CD8-positive, alpha-beta T cell (primary cell): ENCODE measurements at places on chromosomes 5 and 9.

- DNase-seq = no peak
Measured at GRCh38 chr5:1378096-1378495, 33.2 kb upstream of the CLPTM1L start.

GRCh38 chr5:82022499-82022898 lies 50.7 kb downstream of the ATG10 start:
- no peak for DNase-seq

DNA sequence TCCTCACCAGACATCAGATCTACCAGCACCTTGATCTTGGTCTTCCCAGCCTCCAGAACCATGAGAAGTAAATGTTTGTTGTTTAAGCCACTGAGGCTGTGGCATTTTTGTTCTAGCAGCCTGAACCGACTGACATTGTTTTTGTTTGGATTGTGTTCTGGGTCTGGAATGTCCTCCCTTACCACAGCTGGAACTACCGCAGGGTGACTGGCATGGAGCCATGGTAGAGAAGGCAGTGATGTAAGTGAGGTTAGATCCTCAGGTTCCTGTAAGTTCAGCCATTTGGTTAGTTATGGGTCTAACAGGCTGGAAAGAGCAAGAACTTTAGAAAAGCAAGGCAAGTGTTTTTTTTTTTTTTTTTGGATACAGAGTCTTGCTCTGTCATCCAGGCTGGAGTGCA lies 209.3 kb downstream of the DAB2IP start:
- DNase-seq = no peak

GRCh38 chr9:100190339-100190738 lies 91.3 kb downstream of the INVS start:
- DNase-seq = no peak

DNA sequence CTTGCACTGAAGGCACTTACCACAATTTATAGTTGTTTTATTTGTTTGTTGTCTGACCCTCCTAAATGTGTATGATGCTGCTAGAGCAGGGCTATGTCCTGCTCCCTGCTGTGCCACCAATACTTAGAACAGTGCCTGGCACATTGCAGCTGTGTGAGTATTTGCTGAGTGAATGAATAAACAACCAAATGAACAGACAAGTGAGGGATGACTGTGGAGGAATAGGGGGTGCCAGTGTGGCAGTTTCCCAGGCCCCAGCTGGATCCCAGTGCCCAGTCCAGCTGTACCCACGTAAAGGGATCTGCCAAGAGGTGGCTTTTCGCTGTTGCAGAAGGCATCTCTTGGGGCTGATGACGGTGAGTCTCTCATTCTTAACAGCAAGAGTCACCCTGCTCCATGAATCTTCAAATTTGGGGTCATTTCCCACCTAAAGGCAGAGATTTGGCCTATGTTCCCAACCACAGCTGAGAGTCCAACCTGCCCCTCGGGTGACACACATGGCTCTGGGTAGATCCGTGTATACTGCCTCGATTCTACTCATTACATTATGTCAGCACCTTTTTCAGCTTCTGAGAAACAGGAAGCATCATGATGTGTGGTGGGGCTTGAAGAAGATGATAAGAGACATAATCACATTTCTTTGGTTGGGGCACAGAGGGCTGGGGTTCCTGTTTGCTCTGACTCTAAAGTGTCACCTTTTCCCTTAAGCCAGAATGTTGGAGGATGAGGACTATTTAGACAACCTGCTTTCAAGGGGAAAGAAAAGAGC lies 14.3 kb downstream of the IL5 start:
- no peak for DNase-seq

DNA sequence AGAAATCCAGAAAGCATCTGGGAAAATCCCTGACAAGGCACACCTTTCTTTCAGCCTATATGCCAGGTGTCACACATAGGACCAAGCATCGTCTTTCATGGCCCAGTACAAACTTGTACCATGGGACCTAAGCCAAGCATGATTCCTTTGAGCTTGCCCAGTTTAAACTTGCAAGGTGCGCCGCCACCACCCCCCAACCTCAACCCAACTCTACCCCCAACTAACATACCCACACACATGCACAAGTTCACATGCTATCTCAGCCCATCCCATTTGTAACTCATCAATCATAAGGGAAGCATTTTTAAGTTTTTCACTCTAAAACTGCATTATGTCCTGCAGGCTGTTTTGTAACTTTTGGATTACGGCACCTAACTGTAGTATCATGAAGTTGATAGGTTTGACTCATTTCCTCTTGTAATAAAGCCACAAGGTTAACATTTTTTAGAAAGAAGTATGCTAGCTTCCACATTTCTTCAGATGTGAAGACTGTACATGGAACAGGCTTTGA lies 145.9 kb upstream of the FST start:
- DNase-seq = no peak

GRCh38 chr5:35183556-35183955 lies 46.7 kb downstream of the PRLR start:
- DNase-seq = no peak

- no peak for DNase-seq
Measured at GRCh38 chr5:169772688-169773087, 135.6 kb downstream of the DOCK2 start.

- no peak for DNase-seq
Measured at GRCh38 chr9:90726215-90726614, 75.4 kb upstream of the SYK start.

DNA sequence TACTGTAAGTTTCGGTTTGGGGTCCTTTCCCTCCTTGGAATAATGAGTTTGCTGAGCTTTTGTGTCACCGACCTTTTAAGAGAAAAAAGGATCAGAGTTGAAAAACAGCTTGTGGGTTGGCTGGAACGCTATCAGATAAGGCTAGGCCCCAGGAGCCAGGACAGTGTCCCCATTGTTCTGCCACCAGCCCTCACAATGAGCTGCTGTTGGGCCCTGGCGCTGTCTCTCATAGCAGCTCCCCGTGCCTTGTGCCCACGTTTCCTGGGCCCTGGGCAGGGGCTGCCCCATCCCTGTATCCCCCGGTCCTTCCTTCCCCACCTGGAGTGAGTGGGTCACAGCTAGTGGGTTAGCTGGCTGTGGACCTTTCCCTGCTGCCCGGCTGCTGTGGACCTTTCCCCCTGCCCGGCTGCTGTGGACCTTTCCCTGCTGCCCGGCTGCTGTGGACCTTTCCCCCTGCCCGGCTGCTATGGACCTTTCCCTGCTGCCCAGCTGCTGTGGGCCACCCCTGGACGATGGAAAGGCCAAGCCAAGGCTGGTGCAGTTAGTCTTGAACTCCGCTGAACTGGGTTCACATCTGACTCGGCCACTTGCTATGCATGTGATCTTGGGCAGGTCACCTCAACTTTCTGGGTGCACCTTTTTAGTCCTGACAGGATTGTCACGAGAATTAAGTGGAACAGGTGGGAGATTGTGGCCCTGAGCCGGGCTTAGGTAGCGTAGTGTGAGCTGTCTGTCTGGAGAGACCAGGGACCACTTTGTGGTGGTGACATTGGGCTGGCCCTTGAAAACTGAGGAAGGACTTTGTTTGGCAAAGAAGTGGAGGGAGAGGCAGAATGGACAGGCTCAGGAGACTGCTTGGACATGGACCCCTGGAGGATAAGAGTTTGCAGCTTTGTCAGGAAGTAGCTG lies 99.5 kb downstream of the DAB2IP start:
- no peak for DNase-seq

DNA sequence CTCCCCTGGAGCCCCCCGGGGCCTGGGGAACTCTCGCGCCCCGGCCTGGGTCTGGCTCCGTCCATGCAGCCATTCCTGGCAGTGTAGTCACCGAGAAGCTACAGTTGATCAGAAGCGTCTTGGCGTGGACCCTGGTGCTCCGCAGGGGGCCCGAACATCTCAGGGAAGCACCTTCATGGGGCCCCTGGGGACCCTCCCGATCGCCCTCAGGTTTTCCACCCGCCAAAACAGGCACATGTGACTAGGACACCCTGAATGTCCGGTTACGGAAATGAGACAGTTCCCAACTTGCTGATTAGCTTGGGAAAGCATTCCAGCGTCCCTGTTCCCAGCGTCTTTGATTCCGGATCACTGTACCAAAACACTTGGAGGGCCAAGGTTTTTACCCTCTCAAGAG lies 472 bp downstream of the FBXO4 start:
- DNase-seq = peak; percentile 10

- no peak for DNase-seq
Measured at GRCh38 chr5:166281433-166281832, 2010.0 kb upstream of the WWC1 start.

- no peak for DNase-seq
Measured at GRCh38 chr5:168286386-168286785, 5.1 kb upstream of the WWC1 start.

DNA sequence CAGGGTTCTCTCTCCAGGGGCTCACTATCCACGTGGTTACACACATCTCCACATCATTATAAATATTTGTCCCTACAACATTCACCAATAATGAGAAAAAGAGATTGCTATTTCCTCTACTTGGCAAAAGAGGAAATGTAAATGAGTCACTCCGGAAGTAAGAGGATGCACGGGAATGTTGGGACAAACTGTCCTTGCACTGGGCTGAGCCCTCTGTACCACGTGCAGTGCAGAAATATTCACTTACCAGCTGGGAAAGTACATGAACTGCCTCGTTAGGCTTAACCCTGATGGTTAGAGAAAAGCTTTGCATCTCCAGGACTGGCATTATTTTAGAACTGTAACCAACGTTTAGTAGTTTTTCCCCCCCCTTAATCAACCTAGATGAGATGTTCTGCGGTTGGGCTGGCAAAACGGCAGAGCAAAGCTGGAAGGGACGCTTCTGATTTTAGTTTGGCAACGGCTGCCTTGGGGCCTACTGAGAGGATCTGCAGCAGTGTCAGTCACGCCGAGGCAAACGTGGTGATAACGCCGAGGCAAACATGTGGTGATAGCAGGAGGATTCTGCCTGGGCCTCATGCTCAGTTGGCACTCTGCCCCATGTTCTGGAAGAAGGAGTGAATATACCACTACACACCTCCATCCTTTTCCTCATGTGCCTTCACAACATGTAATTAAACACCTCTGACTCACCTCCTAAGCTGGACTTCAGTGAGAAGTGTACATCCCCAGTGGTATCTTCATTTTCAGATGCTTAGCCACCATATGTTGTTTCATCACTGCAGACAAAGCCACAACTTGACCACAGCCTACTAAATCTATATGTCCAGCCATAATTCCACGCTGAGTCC lies 661.4 kb upstream of the KLF4 start:
- DNase-seq = no peak

GRCh38 chr9:87441251-87441650 lies 56.4 kb upstream of the DAPK1 start:
- no peak for DNase-seq

DNA sequence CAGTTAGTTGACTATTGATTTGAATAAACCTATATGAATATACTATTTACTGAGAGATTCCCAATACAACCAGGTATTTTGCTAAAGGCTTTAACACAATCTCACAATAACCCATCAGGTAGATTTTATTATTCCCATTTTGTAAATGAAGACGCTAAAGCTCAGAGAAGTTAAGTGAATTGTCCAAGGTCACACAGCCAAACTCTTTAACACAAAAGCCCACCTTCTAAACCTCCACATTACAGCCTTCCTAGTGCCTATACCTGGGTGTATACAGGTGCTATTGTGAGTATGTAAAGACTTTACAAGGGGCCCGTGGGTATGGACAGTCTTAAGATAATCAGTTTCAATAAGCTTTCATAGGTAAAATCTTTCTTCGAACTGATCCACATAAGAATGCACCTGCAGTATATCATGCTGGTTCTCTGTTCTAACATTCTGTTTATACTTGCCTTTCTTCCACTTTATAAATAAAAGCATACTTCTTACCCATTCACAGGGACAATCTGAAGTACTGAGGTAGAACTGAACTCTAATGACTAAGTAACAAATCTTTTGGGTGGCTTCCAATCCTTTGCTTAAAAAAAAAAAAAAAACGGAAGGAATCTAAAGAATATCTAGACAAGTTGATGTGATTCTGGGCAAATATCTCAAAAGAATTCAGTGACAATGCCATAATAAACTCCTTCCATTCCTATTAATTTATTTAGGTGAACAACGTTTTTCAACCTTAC lies 59.1 kb downstream of the PJA2 start:
- no peak for DNase-seq

DNA sequence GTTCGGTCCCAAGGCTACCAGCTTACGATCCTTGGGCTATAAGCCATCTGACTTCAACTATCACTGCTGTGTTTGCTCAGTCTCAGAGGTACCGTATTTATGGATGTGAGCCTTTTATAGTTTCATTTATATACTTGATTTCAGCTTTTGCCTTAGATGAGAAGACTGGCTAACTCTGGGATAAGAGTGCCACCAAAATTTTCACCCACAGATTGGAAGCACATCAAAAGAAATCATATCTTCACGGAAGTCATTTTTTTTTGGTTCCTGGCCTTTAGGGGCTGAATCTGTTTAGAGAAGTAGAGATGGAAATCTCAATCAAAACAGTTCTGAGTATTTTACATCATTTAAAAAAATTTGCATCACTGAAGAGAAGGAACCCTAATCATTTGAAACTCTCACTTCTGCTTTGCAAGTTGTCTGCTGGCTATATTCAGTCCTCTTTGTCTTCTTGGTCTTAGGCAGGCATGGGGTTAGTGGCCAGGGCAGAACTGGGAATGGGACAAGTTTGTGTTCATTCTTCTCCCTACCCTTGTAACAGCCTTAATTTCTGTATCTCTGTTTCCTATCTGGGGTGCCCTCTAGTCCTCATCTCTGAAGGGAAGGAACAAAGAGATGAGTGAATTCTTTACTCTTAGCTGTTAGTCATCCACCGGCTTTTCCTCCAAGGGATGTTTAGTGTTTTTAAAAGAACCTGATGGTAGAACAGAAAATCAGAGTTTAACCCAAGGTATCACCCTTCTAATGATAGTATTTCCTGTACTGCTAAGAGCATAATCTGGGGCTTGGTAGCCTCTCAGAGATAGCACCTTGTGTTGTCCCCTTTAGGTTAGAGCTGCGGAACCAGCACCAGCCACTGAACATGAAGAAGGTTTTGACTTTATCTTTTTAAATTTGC lies 14.1 kb upstream of the TNFAIP8 start:
- DNase-seq = no peak

DNA sequence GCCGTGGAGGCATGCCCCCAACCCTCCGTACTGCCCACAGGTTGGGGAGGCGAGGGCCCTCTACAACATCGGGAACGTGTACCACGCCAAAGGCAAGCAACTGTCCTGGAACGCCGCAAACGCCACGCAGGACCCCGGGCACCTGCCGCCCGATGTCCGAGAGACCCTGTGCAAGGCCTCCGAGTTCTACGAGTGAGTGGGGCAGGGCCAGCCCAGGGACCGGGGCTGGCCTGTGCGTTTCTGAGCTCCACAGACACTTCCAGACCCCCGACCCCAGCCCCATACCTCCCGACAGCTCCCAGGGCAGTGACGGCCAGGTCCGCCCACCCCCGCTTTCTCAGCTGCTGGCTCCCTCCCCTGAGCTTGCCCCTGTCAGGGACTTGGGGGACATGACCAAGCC lies 9.5 kb downstream of the GPSM1 start:
- no peak for DNase-seq
